ENCODE measurements at places on chromosomes 1 and 21.
A peak's percentile ranks its signal among the peaks of the same experiment; 100 is the strongest.

- DNase-seq = no peak
These were observed 54.6 kb downstream of the CASQ2 start for GRCh38 chr1:115713906-115714305.

GRCh38 chr1:208211921-208212843 is 32.0 kb downstream of the PLXNA2 start:
- DNase-seq = no peak

DNA sequence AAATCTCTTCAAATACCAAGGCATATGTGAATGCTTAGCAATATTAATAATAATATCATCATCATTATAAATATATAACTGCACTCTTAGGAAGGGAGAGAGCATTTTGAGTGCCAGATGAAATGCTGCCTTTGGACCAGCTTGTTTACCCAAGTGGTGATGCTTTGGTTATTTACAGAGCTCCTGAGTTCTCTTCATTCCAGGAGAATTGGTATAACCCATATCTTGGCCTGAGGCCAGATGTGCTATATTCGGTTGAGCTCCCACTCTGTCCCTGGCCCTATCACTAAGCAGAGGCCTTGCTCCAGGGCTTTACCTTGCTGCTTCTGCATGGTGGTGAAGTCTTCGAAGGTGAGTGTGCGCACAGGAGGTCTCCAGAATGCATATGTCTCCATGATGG is 89.4 kb downstream of the TBX15 start:
- no peak for DNase-seq

DNA sequence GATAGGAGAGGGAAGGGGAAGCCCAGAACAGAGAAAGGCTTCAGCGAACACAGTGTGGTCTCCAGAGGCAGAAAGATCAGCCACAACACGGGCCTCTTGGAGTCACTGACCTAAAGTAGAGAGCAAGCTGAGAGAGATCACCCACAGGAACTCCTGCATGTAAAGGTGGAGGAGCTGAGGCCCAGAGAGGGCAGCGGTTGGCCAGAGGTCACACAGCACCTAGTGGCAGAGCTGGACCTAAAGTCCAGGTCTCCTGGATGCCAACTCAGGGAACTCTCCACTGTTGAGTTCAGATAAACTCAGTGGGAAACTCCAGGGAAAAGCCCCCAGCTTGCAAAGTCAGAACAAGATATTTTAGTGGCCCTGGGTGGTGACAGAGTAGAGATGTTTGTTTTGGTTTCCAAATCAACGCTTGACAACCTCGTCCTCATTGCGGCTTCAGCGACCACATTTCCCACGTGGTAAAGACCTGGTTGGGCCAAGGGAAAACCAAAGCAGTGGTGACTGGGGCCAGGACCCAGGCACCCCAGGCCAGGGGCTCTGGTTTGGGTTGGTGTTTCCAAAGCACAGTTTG is 4.6 kb downstream of the IFFO2 start:
- no peak for DNase-seq

- no peak for DNase-seq
These were observed 31.6 kb upstream of the IL20 start for GRCh38 chr1:206833801-206834200.

GRCh38 chr1:64038965-64039364 is 164.5 kb upstream of the UBE2U start:
- no peak for DNase-seq

DNA sequence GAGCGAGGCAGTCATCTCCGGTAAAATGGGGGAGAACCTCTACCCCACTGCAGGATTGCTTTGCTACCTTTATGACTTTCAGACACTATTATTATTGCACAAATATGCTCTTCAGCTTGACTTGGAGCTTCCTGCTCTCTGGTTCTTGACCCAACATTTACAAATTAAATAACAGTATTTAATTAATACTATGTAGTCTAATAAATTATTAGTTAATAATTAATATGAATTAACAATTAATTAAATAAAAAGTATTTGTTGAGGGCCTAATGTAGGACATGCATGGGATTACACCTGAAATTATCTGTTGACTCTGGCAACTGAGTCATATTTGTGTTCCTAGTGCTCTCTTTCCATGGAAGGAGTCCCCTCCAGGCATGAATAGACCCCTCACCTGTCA is 359.9 kb downstream of the SIPA1L2 start:
- no peak for DNase-seq

DNA sequence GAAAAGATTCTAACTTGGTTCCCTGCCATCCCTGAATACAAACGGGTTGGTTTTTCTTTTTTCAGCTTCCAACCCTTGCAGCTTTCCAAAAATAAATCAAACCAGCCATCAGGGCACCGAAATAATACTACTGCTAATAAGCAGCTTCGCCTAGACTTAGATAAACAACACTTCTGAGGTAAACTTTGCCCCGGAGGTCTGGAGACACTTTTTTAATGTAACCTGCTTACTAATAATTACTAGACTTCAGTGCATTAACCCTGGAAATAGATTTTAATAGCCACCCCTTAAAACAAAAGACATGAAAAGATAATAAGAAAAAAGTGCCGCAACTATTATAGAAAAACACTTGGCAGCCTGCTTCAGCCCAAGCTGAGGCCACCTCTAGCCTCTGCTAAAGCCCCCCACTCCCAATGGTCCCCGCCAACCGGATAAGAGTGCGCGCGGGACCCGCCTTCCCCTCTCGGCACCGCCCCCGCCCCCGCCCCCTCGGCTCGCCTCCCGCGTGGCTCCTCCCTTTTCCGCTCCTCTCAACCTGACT is 405 bp upstream of the GADD45A start:
- DNase-seq = no peak

- DNase-seq = no peak
These were observed 29.6 kb downstream of the KIAA0040 start for GRCh38 chr1:175162955-175163354.

- DNase-seq = no peak
These were observed 49.0 kb downstream of the B3GALT5 start for GRCh38 chr21:39661740-39662139.

DNA sequence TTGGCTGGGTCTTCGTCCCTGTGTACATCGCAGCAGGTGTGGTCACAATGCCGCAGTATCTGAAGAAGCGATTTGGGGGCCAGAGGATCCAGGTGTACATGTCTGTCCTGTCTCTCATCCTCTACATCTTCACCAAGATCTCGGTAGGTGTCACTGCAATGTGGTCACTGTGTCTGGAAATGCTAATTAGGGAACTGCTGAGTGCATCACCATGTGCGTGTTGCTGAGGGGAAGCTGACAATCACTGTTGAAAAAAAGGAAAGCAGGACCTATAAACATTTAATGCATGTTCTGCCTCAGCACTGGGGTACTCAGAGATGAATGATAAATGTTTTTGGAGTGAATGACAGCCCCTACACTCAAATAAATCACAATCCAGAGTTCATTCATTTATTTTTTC is 6.8 kb downstream of the SLC5A9 start:
- DNase-seq = no peak

GRCh38 chr1:201849372-201850052 is 20.6 kb downstream of the IPO9 start:
- no peak for DNase-seq

DNA sequence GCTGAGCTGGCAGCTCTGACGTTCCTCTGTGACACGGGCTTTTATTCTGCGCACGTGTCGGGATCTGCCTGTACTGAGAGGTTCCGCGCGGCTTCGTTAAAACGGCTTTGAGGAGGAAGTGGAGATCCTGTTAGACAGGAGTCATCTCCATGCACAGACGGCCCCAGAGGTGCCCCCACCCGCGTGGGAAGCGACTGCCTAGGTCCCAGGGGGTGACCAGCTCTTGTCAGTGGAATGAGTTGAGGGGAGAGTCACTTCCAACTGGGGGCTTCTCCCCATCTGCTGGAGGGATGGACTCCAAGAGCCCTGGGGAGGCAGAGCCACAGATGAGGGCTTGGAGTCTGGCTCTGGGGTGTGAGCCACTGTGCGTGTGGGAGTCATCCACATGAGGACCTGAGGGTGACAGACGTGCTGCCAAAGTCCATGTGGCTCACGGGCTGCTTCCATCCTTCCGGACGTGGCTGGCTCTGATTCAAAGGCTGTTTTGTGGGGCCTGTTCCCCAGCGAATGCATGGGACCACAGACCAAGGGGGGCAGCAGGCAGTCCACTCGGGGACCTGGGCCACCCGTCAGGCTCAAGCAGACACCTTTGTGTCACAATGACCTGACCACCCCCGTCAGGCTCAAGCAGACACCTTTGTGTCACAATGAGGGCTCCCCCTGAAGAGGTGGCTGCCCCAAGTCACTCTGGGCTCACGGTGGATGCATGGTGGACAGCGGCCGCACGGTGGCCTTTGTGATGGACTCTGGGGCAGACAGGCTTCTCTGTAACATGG is 26.8 kb downstream of the PTTG1IP start:
- DNase-seq = no peak

GRCh38 chr1:25642574-25643108 is 26.1 kb downstream of the MAN1C1 start:
- DNase-seq = peak; percentile 25

- DNase-seq = no peak
These were observed 8.3 kb downstream of the ELF3 start for GRCh38 chr1:202018468-202019234.

DNA sequence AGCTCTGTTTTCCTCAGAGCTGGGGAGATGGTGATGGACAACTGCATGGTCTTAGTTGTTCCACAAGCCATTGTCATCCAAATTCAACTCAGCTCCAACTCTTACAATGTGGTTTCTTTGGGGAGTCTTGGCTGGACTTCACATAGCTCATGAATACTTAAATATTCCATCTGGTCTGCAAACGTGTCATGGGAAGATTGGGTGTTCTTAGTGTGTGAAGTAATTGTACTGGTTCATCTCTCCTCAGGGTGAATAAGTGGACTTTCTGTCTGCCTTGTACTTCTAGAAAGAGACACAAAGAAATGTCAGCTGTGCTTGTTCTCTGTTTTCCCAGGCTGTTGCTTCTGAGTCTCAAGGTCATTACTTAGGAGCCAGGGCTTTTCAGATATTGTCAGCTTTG is 106.6 kb downstream of the VPS13D start:
- no peak for DNase-seq

- DNase-seq = no peak
These were observed 29.6 kb upstream of the SLAMF9 start for GRCh38 chr1:159983681-159984080.

GRCh38 chr1:220999872-221000863 is 120.9 kb downstream of the HLX start:
- DNase-seq = no peak

- no peak for DNase-seq
These were observed 106.2 kb downstream of the DHRS3 start for GRCh38 chr1:12511516-12512468.

DNA sequence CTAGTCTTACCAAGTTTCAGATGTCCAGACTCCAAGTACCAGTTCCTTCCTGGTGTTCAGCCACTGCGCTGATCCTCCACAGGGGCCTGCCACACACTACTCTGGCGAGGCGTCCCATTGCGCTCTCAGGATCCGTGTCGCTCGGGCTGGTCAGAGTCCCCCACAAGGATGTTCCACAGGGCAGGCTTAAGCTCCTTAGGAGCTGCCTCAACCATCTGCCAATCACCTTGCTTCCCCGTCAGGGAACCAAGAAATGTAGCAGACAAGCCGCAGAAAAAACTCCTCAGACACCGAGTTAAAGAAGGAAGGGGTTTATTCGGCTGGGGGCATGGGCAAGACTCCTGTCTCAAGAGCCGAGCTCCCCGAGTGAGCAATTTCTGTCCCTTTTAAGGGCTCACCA is 9.8 kb downstream of the OR2W3 start:
- no peak for DNase-seq

GRCh38 chr1:173733912-173734311 is 19.1 kb downstream of the KLHL20 start:
- no peak for DNase-seq

GRCh38 chr21:39386899-39387298 is 38.0 kb upstream of the HMGN1 start:
- DNase-seq = no peak

DNA sequence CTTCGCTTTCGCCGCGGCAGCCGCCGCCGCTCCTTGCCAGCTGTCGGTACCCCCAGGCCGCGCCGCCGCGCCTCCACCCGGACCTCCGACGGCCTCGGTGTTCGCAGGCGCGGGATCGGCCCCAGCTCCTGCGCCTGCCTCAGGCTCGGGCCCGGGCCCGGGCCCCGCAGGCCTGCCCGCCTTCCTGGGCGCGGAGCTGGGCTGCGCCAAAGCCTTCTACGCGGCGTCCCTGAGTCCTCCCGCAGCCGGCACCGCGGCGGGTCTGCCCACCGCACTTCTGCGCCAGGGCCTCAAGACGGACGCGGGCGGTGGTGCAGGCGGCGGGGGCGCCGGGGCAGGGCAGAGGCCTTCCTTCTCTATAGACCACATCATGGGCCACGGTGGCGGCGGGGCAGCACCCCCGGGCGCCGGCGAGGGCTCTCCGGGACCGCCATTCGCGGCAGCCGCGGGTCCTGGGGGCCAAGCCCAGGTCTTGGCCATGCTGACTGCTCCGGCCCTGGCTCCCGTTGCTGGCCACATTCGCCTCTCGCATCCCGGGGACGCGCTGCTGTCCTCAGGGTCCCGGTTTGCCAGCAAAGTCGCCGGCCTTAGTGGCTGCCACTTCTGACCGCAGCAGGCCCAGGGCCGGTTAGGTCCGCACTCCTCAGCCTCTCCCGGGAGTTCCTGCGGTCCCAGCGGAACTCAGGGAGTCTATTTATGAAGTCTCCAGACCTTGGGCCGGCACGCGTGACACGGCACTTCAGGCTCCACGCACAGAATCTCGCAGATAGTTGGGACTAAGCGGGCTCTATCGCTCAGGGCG is 1.4 kb downstream of the FOXD2 start:
- no peak for DNase-seq

DNA sequence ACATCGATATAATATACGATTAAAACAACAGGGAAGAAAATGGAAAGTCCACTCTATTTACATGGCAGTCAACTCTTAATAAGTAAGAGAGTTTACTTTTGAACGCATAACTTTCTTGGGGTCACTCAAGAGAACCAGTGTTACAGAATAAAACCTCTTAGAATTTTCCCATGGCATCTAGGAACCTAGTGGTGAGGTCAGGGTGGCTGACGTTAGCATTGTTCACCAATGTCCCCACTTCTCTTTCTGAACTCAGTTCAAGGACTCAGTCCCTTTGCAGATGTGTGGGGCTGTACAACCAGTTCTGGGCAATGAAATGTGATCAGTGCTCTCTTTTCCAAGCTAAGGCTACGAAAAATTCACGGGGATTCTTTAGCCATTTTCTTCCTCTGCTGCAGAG is 2.6 kb upstream of the RNF2 start:
- DNase-seq = no peak
